Kidney (tissue), 22 donors: ENCODE measurements at places on chromosomes 13 and 19. TPM values are rescaled to one million over a fixed set of nuclear protein-coding genes. Genes with fewer than 3 reads are reported as not detected.

Gene MAST1
- 0.35 TPM for total RNA-seq

Gene GGN
- 1.6 TPM for total RNA-seq

Gene ZIK1
- 9.3 TPM for total RNA-seq

Gene NLRP7
- 0.16 TPM for total RNA-seq

Gene ZNF567
- 9.8 TPM for total RNA-seq

Gene FCHO1
- total RNA-seq = 5.9 TPM

Gene RCBTB2
- total RNA-seq = 19.6 TPM

Gene ERICH4
- total RNA-seq = not detected

Gene IZUMO2
- total RNA-seq = not detected

Gene BRCA2
- 2.0 TPM for total RNA-seq

Gene LRRC63
- total RNA-seq = 0.31 TPM

Gene PSG11
- not detected for total RNA-seq

Gene LGALS4
- total RNA-seq = 12.2 TPM

Gene SSC5D
- total RNA-seq = 9.4 TPM

Gene RPS16
- total RNA-seq = 1,461 TPM

Gene NALCN
- total RNA-seq = 2.4 TPM

Gene PGLYRP1
- total RNA-seq = not detected

Gene IL17D
- 0.44 TPM for total RNA-seq

Gene ZNF415
- total RNA-seq = 12.0 TPM

Gene RASIP1
- total RNA-seq = 23.3 TPM

Gene URAD
- total RNA-seq = not detected

Gene IQCN
- total RNA-seq = 6.3 TPM

Gene IRGC
- not detected for total RNA-seq

Gene RUBCNL
- 4.6 TPM for total RNA-seq

Gene ANGPTL8
- 1.9 TPM for total RNA-seq

DNA sequence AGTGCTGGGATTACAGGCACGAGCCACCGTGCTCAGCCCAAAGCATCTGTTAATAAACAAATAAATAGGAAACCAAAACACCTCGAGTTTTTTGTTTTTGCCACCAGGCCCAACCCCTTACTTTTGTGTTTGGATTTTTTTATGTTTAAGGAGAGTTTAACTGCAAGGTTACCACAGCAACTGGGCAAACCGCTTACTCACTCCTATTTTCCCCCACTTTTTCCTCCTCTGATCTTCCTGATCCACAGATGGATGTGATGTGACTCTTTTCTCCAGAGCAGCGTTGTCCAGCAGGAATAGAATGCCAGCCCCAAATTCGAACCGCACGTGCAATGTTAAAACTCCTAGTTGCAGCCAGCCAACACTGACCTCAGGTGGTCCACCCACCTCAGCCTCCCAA is 2.1 kb upstream of the PNMA8B start:
- no peak for DNase-seq

- no peak for DNase-seq
Measured at GRCh38 chr19:6610934-6611852, 20.2 kb upstream of the CD70 start.

GRCh38 chr13:98548230-98548629 is 28.7 kb downstream of the STK24 start:
- no peak for DNase-seq

DNA sequence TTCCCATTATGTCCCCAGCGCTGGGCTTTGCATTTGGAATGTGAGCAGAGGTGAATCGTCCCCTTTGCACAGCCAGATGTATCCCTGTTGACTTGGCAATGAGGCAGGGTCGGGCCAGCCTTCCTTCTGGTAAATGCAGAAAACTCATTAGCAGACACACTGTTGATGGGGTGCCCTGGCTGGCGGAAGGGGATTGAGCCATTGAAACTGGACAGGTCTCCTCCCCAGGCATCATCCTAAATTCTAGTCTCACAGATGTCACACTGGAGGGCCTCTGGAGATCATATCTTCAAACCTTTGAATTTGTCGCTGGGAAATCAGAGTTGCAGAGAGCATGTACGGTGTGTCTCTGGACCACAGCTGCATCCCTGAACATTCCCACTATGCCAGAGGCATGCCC is 219.5 kb upstream of the TSHZ3 start:
- DNase-seq = no peak

- no peak for DNase-seq
Measured at GRCh38 chr13:37070956-37071355, 11.5 kb upstream of the SUPT20H start.

GRCh38 chr19:53849237-53849676 is 18.4 kb upstream of the MYADM start:
- DNase-seq = no peak

- no peak for DNase-seq
Measured at GRCh38 chr13:99154064-99154463, 46.6 kb upstream of the UBAC2 start.

DNA sequence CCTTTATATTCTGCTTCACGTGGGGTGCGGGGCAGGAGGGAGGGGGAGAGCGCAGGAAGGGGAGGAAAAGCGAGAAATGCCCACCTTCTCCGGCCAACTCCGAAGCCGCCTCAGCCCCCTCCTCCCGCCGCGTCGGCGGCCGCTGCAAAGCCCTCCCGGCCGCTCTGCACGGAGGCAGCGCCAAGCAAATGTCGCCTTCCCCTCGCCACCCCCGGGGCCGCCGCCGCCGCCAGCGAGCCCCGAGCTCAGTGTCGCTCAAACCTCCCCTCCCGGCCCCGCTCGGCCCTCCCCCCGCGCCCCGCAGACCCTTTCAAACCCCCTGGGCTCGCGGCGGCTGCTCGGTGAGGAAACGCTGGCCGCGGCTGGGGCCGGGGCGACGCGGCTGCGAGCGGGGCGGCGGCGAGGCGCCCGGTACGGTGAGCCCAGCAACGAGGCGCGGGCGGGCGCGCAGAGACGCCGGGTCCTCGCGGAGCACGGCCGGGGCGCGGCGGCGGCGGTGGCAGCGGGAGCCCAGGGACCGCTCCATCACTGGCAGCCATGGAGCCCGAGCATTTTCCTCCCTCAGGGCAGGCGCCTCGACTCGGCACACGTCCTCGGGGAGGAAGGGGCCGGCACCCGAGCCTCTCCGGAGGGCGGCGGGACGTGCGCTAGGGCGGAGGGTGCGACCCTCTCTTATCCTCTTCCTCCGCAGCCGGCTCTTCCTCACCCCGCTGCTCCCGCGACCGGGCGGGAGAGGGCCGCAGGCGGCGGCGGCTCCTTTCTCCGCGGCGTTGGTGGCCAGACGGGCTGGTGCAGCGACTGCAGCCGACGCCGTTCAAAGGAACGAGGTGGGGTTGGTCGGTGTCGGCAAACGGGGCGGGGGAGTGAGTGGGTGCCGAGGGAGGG is 463 bp upstream of the TSC22D1 start:
- DNase-seq = peak; percentile 80

- DNase-seq = no peak
Measured at GRCh38 chr19:51807925-51808324, 13.0 kb downstream of the FPR3 start.

DNA sequence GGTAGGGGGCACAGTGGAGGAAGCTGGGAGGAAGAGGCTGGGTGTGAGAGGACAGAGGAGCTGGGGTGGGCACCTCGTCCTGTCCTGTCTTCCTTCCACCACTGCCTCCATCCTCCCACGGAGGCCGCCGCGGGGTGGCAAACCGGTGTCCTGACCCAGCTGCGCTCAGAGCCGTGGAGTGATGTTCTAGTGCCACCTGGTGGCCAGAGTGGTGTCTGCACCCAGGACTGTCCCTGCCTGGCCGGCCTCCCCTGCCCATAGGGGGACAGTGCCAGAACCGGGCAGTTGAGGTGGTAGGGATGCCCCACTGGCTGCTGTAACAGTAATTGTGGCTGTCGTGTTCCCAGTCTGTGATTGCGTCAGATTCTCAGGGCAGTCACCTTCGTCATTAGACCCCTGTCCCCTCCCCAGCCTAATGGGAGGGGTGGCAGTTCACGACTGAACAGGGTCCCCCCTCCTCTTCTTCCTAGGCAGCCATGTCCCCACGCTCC is 11.1 kb upstream of the ARRDC2 start:
- DNase-seq = peak; percentile 93

DNA sequence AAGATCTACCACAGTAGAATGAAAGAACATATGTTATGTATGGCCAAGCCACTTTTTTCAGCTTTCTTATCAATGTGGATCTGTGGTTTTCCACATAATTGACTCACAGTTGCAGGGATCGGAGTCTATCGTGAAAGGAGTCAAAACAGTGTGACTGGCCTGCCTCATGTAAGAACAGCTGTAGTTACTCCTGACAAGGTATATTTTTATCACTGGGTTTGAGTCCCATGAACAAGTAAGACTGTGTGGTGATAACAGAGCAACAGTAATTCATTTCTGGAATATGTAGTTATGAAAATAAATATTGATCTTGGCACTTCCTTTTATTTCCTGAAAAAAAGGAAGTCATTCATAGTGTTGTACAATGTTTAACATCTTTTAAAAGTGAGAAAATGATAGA is 416.6 kb downstream of the KLF12 start:
- DNase-seq = no peak

GRCh38 chr13:22748866-22749577 is 431.8 kb upstream of the SGCG start:
- DNase-seq = no peak

GRCh38 chr19:4124638-4125037 is 716 bp upstream of the MAP2K2 start:
- no peak for DNase-seq

- DNase-seq = no peak
Measured at GRCh38 chr19:45821570-45821969, 6.5 kb upstream of the RSPH6A start.

DNA sequence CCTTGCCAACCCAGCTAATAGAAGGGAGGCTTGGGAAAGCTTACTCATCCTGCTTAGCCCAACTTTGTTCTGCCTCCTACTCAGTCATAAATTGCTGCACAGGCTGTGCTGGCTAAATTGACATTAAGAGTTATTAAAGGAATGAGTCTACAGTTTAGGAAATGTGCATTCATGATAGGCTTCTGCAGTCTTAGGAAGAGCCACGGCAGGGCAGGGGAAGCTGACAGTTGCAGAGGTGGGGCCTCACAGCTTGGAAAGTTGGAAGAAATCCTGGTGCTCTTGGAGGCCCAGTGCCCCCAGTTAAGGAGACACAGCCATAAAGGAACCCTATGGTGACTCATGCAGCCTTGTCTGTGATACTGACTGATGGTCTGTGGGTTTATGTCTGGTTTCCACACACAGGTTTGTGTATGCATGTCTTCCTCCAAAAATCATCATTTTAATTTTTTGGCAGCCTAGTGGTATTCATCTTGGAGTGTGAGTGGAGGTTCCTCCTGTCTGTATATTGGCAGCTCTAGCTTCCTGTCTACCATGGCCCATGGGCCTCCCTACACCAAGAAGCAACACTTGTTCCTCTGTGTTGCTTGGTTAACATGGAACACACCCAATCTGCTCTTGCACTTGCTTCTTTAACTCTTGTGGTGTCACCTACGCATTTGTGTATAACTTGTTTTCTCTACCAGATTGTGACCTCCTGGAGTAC is 135.0 kb upstream of the KL start:
- DNase-seq = peak; percentile 35

DNA sequence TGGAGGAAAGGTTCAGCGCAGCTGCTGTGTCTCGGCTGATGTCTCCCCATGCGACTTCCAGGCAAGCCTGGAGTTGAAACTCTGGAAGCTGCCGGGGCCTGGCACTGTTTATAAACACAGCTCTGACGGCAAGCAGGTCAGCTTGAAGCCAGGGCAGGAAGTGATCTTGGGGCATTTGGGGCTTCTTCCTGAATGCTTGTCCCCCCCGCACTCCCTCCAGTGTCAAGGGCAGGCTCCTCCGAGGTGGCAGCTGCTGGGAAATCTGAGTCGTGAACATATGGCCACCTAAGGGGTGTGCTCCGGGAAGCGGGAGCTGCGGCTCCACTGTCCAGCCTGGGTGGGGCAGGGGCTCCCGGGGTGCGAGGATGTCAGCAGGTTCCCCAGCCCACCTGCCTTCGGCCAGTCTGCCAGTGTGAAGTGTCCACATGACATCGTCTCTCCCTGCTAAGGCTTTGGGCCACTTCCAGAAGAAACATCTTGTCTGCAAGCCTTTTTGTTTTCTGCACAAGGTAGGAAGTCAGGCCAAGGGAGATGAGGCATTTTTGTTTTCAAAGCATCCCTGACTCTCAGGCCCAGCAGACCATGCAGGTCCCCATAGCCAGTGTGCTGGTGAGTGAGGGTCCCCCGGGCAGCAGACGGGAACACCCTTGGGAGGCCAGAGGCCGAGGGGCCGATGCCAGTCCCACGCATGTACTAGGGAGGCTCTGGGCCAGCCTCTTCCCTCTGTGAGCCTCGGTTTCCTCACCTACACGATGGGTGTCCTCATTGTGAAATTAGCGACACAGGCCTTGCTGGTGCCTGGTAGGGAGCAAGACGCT is 2.7 kb downstream of the PIAS4 start:
- DNase-seq = no peak

DNA sequence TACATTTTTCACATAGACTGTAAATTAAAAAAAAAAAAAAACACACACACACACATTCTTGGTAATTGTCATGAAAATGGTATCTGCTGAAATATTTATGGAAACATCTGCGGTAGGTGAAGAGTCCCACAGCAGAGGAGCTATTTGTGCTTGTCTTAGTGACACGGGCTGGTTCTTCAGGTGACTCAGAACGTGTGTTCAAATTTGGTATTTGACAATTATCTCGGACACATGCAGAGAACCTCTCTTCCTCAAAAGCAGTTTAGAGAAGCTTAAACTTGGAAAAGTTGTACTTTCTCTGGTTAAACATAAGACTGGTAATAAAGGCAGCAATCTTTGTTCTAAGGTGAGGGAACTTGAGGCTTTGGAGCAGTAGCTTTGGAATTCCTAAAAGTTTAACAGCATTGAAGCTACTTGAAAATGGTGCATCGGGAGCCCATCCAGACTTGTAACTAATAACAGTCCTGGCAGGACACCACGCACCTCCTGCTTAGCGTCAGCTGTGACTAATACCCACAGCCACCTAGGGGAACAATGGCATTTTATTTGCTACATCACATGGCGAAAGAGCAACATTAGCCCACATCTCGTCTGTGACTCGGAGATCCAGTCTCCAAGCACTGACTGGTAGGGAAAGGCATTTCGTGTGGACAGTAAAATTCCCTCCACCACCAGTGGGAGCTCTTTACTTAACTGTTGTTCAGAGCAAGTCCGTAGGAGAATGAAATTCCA is 1505.1 kb upstream of the SLC10A2 start:
- DNase-seq = peak; percentile 91

- DNase-seq = no peak
Measured at GRCh38 chr13:94481941-94482340, 2.5 kb upstream of the DCT start.

DNA sequence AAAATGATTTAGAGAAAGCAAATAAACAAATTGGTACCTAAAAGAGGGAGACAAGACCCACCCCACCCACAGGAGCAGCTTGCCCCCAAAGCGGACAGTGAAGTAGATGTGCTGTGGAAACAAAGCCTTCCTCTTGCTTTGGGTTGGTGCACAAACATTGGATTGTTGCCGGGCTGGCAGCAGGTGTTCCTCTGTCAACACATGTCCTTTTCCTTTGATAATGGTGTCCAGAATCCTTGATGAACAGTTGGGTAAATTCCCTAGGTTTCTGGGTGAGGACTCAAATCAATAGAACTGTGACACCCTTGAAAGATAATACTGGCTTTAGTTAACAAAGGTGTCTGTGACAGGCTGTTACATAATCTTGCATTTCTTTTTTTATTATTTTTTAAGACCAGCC is 311.8 kb downstream of the SPRY2 start:
- no peak for DNase-seq

- DNase-seq = no peak
Measured at GRCh38 chr19:40453151-40453735, 9.1 kb upstream of the SERTAD3 start.

GRCh38 chr13:97574926-97575325 is 141.0 kb downstream of the RAP2A start:
- DNase-seq = peak; percentile 44

GRCh38 chr13:50124536-50125303 is 109.5 kb downstream of the KCNRG start:
- peak; percentile 97 for DNase-seq

- DNase-seq = no peak
Measured at GRCh38 chr13:91162180-91162579, 185.3 kb upstream of the MIR17HG start.
